Activated CD8-positive, alpha-beta T cell treated with anti-CD3 and anti-CD28 coated beads, Interleukin-2, amount 10 ng/mL, durations not matched to agents 7 days and 5 days (primary cell): ENCODE measurements at places on chromosomes 7 and 10.

GRCh38 chr7:2143981-2144595 lies 88.7 kb downstream of the MAD1L1 start:
- H3K36me3 ChIP-seq: peaks cover 3% of the 10 kb centered on the region
- no peak overlapping the region for H3K4me3 ChIP-seq
- no peak for DNase-seq
- H3K4me1 ChIP-seq: no peaks in the 10 kb centered on the region
- H3K27me3 ChIP-seq: no peaks in the 10 kb centered on the region
- no peak overlapping the region for H3K27ac ChIP-seq

DNA sequence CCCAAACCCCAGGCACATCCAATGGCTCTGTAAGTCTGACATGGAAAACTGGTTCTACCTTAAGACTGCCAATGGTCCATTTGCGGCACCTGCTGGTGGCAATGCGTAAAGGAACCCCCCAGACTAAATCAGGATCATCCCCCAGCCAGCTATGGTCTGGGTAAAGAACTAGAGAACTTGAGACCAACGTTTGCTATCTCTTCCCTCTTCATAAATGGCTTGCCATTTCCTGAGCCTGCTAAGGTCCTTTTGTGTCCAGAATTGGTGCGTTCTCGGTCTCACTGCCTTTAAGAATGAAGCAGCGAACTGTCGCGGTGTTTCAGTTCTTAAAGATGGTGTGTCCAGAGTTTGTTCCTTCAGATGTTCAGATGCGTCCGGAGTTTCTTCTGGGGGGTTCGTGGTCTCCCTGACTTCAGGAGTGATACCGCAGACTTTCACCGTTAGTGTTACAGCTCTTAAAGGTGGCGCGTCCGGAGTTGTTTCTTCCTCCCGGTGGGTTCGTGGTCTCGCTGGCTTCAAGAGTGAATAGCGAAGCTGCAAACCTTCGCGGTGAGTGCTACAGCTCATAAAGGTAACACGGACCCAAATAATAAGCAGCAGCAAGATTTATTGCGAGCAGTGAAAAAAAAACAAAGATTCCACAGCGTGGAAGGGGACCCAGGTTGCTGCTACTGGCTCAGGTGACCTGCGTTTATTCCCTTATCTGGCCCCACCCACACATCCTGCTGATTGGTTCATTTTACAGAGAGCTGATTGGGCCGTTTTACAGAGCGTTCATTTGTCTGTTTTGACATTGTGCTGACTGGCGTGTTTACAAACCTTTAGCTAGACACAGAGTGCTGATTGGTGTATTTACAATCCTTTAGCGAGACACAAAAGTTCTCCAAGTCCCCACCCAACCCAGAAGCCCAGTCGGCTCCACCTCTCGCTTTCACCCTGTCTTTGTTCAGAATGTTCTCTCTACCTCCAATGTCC lies 95.4 kb downstream of the ELMO1 start:
- H3K4me3 ChIP-seq: peak overlapping the region; percentile 88
- H3K27me3 ChIP-seq: no peaks in the 10 kb centered on the region
- peak overlapping the region; percentile 77 for H3K27ac ChIP-seq
- no peaks in the 10 kb centered on the region for H3K36me3 ChIP-seq
- H3K4me1 ChIP-seq: peaks cover 54% of the 10 kb centered on the region

DNA sequence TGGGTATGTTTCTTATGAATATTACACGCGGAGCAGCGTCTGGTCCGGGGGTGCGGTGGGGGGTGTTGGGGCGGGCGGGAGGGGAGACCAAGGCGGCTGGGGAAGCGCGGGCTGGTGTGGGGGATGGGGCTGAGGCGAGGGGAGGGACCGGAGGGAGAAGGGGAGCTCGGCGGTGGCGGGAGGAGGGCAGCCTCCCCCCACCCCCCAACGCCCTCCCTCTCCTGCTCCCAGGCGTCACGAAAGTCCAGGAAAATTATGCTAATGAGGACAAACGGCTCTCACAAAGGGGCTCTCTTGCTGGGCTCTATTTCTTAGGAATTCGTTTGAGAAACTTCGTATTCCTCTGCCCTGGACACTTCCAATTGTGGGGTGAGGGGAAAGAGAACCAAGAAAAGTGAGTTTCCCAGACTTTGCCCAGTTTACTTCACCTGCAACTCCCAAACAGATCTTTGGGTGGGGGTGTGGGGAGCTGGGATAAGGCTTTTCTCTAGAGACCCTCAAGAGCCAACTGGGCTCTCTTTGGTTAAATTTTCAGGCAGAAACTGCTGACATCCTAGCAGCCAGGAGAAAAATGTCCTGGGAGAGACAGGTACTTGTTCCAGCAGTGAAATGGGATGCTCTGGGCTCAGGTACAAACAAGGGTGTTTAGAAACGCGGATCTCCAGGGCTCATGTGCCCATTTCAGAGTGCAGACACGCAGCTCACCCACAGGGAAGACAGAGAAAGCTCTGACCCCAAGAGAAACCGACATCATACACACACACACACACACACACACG lies 11.7 kb upstream of the HOXA2 start:
- H3K4me3 ChIP-seq: no peak overlapping the region
- no peaks in the 10 kb centered on the region for H3K27me3 ChIP-seq
- no peak for DNase-seq
- no peaks in the 10 kb centered on the region for H3K4me1 ChIP-seq
- no peaks in the 10 kb centered on the region for H3K36me3 ChIP-seq

DNA sequence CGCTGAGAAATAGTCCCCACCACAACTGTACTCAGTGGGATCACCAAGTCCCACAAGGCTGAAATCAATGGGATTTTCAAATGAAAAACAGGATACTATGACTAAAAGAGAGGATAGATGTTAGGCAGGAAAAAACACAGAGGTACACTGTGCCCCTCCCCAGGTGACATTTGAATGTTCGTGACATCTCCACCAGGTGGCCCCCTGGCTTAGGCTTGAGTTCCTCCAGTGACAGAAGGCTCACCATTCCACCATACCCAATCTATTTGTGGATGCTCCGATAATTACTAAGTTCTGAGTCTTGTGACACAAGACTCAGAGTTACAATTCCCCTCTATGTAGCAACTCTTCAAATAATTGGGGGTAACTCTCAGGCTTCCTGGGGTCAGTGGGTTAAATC lies 77.5 kb upstream of the KCNMA1 start:
- no peaks in the 10 kb centered on the region for H3K36me3 ChIP-seq
- peaks cover 36% of the 10 kb centered on the region for H3K27me3 ChIP-seq
- H3K4me3 ChIP-seq: no peak overlapping the region

DNA sequence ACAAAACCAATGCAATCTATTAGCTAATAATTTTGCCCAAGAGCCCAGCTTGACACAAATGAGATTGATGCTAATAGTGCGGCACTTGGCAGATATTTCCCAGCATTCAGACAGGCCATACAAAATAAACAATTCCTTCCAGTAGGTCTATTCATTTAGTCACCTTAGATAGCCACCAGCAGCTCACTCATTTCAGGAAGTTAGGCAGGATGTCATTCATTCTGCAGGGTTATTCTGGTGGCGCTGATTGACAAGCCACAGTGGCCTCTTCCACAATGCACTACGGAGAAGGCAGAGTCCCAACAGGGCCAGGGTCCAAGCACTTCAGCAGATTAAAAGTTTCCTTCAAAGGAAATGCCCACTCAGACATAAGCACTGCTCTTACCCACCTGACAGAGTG lies 55.8 kb downstream of the PIK3AP1 start:
- H3K27me3 ChIP-seq: no peaks in the 10 kb centered on the region
- no peak overlapping the region for H3K4me3 ChIP-seq
- no peak for DNase-seq
- peaks cover 25% of the 10 kb centered on the region for H3K4me1 ChIP-seq
- no peak overlapping the region for H3K27ac ChIP-seq

DNA sequence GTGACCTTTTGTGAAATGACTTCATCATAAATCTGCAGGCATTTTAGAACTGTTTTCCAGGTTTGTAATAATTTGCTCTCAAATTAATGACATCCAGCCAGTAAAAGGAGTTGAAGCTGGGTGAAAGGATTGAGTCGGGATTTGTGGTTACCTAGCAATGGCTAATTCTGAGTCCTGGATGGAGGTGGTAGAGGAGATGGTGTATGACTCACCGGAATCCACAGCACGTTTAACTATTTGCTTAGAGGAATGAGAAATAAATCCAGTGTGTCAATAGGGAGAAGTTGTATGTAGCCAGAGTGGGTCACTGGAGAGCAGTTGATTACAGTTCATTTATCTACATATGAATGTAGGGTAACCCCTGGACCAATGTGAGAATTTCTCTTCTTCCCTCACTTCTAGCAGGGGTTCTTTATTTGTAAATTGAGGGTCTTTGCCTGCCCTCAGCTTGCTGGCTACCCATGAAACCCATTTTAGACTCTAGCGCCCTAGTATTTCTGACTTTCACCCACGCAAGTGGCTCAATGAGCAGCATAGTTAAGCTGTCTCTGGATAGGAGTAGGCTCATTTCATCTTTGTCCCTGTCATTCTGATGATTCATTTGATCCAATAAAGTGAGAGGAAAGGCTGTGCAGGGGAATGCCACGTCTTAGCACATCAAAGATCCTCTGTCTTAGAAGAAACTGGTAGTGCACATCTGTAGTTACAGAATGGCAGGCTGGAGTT lies 547.8 kb downstream of the SORCS3 start:
- no peak overlapping the region for H3K27ac ChIP-seq

- no peaks in the 10 kb centered on the region for H3K36me3 ChIP-seq
- H3K27me3 ChIP-seq: no peaks in the 10 kb centered on the region
- no peak overlapping the region for H3K27ac ChIP-seq
These were observed 106.3 kb downstream of the INSYN2A start for GRCh38 chr10:127090138-127090537.

DNA sequence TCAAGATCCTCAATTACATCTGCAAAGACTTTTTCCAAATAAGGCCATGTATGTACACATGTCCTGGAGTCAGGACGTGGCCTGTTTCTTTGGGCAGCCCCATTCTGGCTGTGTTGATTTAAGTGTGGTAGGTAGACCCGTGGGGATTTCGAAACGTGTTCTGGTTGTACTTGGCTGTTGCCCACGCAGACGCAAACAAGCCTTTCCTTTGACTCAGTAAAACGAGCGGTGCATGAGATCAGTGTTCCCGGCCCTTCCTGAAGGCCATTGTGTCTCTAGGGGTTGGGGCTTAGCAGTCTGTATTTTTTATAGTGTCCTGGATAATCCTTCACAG lies 64.8 kb upstream of the DNAJB6 start:
- H3K4me1 ChIP-seq: peaks cover 14% of the 10 kb centered on the region
- DNase-seq: no peak
- H3K27me3 ChIP-seq: no peaks in the 10 kb centered on the region
- peaks cover 25% of the 10 kb centered on the region for H3K36me3 ChIP-seq
